Activated CD4-positive, alpha-beta memory T cell treated with anti-CD3 and anti-CD28 coated beads, Interleukin-2, amount 10 ng/mL, durations not matched to agents 7 days and 5 days (primary cell): ENCODE measurements at places on chromosomes 7 and 10. TPM values are rescaled to one million over a fixed set of nuclear protein-coding genes. Genes with fewer than 3 reads are reported as not detected.

- H3K27ac ChIP-seq = no peak overlapping the region
- H3K36me3 ChIP-seq = peaks cover 87% of the 10 kb centered on the region
- peaks cover 84% of the 10 kb centered on the region for H3K4me1 ChIP-seq
- no peaks in the 10 kb centered on the region for H3K27me3 ChIP-seq
- DNase-seq = no peak
Measured at GRCh38 chr10:6514844-6515780, 65.0 kb downstream of the PRKCQ start.

DNA sequence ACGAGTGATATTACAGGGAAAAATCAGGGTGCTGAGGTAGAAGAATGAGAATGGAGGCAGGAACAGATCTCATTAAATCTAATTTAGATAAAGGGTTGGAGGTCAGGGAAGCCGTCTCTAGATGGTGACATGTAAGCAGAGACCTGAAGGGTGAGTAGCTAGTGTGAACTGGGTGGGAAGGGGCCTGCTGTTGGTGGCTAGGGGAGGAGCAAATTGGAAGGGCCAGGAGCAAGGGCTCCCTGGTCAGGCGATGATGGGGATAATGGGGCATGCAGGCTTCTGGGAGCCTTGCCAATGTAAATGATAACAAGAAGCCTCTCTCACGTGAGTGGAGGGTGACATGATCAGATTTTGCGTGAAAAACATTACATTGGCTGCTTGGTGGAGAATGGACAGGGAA, 76.3 kb downstream of the WDFY4 start:
- no peak overlapping the region for H3K27ac ChIP-seq
- no peak overlapping the region for H3K4me3 ChIP-seq

GRCh38 chr10:47118326-47118725, 181.7 kb upstream of the GDF10 start:
- no peak for DNase-seq
- no peak overlapping the region for H3K4me3 ChIP-seq
- H3K4me1 ChIP-seq = no peaks in the 10 kb centered on the region
- H3K27me3 ChIP-seq = no peaks in the 10 kb centered on the region
- H3K27ac ChIP-seq = no peak overlapping the region
- no peaks in the 10 kb centered on the region for H3K36me3 ChIP-seq

PTPRN2 gene
- 4.7 TPM for total RNA-seq

DNA sequence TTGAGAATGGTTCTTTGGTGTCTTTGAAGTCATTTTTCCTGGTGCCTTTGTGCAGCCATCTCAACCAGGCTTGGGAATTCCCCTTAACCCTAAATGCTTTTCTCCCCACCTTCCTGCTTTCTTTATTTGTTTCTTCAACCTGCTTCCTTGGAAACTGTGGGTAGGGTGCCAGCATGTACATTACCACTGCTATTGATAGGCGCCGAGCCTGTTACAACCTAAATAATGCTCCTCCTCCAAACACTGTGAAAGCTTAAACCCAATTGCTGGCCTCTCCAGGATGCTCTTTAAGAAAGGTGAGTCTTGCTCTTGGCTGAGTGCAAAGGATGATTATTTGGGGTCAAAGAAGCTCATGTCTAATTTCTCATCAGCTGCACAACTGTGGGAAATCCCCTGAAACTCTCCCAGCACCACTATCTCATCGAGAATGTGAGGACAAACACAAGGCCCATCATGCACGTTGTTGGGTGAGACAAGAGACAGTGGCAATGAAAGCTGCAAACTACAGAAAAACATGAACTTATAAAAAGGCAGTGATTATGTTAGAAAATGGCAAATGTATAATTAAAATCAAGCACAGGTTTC, 285.5 kb upstream of the IGFBP3 start:
- no peak overlapping the region for H3K4me3 ChIP-seq
- no peaks in the 10 kb centered on the region for H3K27me3 ChIP-seq
- no peak overlapping the region for H3K27ac ChIP-seq
- no peak for DNase-seq

- H3K4me3 ChIP-seq = no peak overlapping the region
- H3K27me3 ChIP-seq = no peaks in the 10 kb centered on the region
- H3K4me1 ChIP-seq = peaks cover 5% of the 10 kb centered on the region
- H3K36me3 ChIP-seq = no peaks in the 10 kb centered on the region
- no peak overlapping the region for H3K27ac ChIP-seq
Measured at GRCh38 chr7:2015251-2015871, 217.4 kb downstream of the MAD1L1 start.

ITGA8 gene
- total RNA-seq = not detected

RHOBTB1 gene
- total RNA-seq = 0.05 TPM

TRUB1 gene
- 16.7 TPM for total RNA-seq

CPXM2 gene
- total RNA-seq = not detected

FIGNL1 gene
- 39.7 TPM for total RNA-seq

DNA sequence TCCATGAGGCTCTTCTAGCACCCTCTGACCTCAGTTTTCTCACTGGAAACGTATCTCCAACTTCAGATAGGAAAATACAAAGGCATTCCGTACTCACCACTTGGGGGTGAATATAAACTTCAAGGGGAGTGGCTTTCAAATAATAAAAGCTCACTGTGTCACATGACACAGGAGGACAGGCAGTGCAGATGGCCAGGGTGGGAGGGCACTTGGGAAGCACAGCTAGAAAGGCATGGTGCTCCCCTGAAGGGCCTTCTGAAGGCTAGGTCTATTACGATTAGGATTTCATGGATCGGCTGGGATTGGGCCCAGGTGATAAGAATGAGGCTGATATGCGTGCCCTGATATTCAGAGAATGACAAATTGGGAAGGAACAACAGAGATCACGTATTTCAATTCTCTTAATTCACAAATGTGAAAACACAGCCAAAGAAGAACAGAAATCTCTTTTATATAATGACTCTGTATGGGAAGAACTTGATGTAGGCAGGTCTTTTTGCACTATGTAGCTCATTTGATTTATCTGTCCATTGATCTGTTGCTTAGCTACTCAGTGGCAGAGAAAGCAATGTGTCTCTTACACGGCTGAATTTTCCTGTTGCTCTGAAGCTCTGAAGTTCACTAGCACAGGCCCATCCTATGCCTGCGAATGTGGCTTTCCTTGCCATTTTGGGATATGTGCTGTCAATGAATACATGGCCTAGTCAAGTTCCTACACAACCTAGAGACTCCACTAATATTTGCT, 83.0 kb downstream of the BEND7 start:
- DNase-seq = no peak
- peaks cover under 1% of the 10 kb centered on the region for H3K4me1 ChIP-seq
- H3K27ac ChIP-seq = no peak overlapping the region
- H3K4me3 ChIP-seq = no peak overlapping the region
- H3K36me3 ChIP-seq = no peaks in the 10 kb centered on the region
- H3K27me3 ChIP-seq = peaks cover 26% of the 10 kb centered on the region

GRCh38 chr10:71902351-71902750, 51.3 kb upstream of the PSAP start:
- H3K4me1 ChIP-seq = peaks cover 3% of the 10 kb centered on the region
- H3K36me3 ChIP-seq = no peaks in the 10 kb centered on the region
- H3K4me3 ChIP-seq = no peak overlapping the region
- no peak overlapping the region for H3K27ac ChIP-seq
- no peaks in the 10 kb centered on the region for H3K27me3 ChIP-seq
- no peak for DNase-seq

SUN3 gene
- not detected for total RNA-seq

- H3K27me3 ChIP-seq = peaks cover 3% of the 10 kb centered on the region
- DNase-seq = no peak
- H3K36me3 ChIP-seq = no peaks in the 10 kb centered on the region
- no peaks in the 10 kb centered on the region for H3K4me1 ChIP-seq
- H3K27ac ChIP-seq = no peak overlapping the region
Measured at GRCh38 chr7:18096087-18096486, 68.4 kb upstream of the PRPS1L1 start.

DNA sequence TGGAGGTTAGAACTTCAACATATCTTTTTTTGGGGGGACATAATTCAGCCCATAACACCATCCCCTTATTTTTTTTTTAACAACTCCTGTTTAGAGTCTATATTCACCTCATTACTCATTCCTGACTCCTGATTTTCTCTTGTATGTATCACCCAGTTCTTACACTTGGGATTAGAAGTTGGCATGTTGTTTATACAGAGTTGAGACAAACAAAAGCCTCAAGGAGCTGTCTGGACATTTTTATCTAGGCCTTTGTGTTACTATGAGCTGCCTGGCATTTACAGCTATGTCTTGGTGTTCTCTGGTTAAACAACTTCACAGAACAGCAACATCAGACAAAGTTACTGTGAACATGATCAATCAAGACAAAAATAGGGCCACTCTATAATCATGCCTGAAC, 517.5 kb downstream of the KIF20B start:
- H3K27ac ChIP-seq = no peak overlapping the region
- DNase-seq = no peak
- H3K36me3 ChIP-seq = no peaks in the 10 kb centered on the region
- no peaks in the 10 kb centered on the region for H3K27me3 ChIP-seq
- no peaks in the 10 kb centered on the region for H3K4me1 ChIP-seq

LRRC4 gene
- total RNA-seq = not detected

SDHAF3 gene
- 16.1 TPM for total RNA-seq

CYP3A7 gene
- not detected for total RNA-seq

TMEM229A gene
- not detected for total RNA-seq

DNA sequence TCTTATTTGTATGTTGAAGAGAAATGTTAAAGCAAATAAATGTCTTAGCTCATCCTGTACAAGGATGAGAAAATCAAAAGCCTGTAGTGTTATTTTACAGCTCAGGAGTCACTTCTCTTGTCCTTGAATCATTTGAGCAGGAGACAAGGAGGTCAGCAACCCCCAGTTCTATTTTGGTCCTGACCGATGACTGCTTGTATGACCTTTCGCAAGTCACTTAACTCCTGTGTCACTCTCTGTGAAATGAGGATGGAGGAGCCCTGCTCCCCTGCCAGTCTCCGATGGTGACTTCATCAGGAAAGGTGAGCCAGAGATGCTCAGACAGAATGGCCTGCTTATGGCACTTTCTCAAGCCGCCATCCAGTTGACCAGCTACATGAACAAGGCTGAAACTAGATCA, 101.0 kb downstream of the CELF2 start:
- no peak overlapping the region for H3K4me3 ChIP-seq
- H3K27ac ChIP-seq = no peak overlapping the region

DNA sequence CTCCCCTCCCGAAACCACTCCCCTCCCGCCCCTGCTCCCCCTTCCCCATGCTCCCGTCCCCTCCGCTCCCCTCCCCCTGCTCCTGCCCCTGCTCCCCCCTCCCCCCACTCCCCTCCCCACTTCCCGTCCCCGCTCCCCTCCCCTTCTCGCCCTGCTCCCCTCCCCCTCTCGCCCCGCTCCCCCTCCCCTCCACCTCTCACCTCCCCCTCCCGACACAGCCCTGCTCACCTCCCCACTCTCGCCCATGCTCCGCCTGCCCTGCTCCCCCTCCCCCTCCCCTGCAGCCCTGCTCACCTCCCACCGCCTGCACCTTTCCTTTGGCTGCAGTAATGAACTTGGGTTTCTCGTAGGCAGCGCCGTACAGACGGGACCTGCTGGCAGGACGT, 49.9 kb upstream of the NKX6-2 start:
- no peak for DNase-seq
- no peaks in the 10 kb centered on the region for H3K36me3 ChIP-seq
- H3K27ac ChIP-seq = no peak overlapping the region
- no peak overlapping the region for H3K4me3 ChIP-seq

DNA sequence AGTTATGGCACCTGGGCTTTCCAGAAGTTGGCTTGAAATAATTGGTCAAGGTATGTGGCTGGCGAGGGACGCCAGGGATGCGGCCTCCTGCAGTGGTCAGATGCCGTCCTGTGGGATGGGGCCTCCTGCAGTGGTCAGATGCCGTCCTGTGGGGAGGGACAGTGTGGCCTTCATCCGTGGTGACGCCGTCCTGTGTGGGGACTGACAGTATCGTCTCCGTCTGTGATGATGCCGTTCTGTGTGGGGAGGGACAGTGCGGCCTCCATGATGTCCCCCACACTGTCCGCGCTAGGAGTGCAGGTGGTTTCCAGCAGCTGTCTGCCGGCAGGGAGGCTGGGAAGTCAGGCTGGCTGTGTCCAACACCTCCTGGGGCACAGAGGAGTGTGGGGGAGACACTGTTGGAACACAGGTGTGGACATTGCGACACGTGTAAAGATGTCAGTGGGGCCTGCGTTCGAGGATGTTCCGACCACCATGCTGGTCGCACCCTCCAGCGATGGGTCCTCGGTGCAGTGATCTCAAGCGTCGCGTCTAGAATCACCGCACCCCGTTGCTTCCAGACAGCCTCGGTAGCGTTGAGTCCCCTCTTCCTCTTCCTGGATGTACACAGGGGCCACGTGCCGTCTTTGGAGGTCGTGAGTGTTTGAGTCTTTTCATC, 52.6 kb downstream of the INPP5A start:
- H3K4me3 ChIP-seq = no peak overlapping the region
- peaks cover 6% of the 10 kb centered on the region for H3K27me3 ChIP-seq
- no peak overlapping the region for H3K27ac ChIP-seq
- peaks cover 13% of the 10 kb centered on the region for H3K36me3 ChIP-seq
- peaks cover 36% of the 10 kb centered on the region for H3K4me1 ChIP-seq

DNAH11 gene
- 2.2 TPM for total RNA-seq

SEMA3D gene
- total RNA-seq = not detected

PRPS1L1 gene
- total RNA-seq = not detected

SYCE1 gene
- total RNA-seq = not detected

GRCh38 chr10:17510242-17510908, 56.0 kb upstream of the ST8SIA6 start:
- H3K36me3 ChIP-seq = peaks cover 16% of the 10 kb centered on the region
- peaks cover 72% of the 10 kb centered on the region for H3K4me1 ChIP-seq
- DNase-seq = peak; percentile 28
- H3K27ac ChIP-seq = peak overlapping the region; percentile 97
- no peaks in the 10 kb centered on the region for H3K27me3 ChIP-seq

GRCh38 chr10:128324058-128324827, 198.0 kb upstream of the MKI67 start:
- H3K36me3 ChIP-seq = no peaks in the 10 kb centered on the region
- H3K4me3 ChIP-seq = no peak overlapping the region
- H3K27me3 ChIP-seq = peaks cover 4% of the 10 kb centered on the region

GRCh38 chr7:10734595-10734994, 239.1 kb upstream of the PHF14 start:
- H3K27ac ChIP-seq = no peak overlapping the region
- H3K36me3 ChIP-seq = no peaks in the 10 kb centered on the region
- H3K4me3 ChIP-seq = no peak overlapping the region
- DNase-seq = no peak

PPP1R17 gene
- total RNA-seq = not detected

MEIG1 gene
- total RNA-seq = 1.3 TPM

GRCh38 chr7:45088821-45089340, at the start of gene NACAD:
NACAD (minus strand) TSS chr7:45088969; CDS start chr7:45088894, 75 bp downstream.
- peak within 1 kb of the TSS; percentile 47 for H3K4me3 ChIP-seq
- H3K27ac ChIP-seq = no peak within 1 kb of the TSS
- peaks cover 8% of the 10 kb centered on the region for H3K4me1 ChIP-seq
- DNase-seq = no peak
- H3K36me3 ChIP-seq = peaks cover 4% of the 10 kb centered on the region

DNA sequence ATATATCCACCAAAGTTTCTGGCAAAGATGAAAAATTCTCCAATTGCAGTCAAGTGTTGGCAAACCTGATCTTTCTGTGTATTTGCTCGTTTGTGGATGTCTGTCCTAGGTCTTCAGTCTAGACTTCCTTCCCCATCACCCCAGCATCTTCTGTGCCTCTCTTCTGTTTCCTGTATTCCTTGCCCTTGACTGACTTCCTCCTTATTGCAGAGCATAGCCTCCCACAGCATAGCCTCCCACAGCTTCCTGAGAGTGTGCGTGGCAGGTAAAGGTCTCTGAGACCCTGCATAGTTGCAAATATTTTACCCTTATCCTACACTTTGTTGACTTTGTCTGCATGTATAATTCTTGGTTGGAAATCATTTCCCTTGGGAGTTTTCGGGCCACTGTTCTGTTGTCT, 18.4 kb downstream of the SLC18A2 start:
- H3K4me1 ChIP-seq = no peaks in the 10 kb centered on the region
- H3K27me3 ChIP-seq = peaks cover 18% of the 10 kb centered on the region
- H3K36me3 ChIP-seq = no peaks in the 10 kb centered on the region
- H3K27ac ChIP-seq = no peak overlapping the region
- DNase-seq = no peak
